ENCODE measurements at places on chromosomes 11 and 22.

DNA sequence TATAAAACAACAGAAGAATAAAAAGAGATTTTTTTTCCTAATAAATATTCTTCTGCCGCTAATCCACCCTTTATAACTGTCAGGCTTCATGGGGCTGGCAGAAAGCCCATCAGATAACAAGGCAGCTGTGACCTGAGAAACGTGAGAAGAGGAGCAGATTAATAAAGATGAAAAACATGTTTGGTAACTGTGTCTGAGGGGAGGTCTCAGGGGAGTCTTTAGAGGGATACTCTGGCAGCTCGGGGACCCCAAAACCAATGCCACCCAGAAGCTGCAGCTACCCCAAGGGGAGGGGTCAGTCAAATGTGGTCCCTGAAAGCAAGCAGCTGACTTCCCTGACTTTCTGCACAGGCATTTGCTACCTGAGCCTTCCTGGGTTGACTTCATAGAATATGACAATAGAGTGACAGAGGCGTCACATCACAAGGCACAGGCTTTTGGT is 48.4 kb upstream of the POU2AF1 start:
- no peak for DNase-seq

- DNase-seq = no peak
These were observed 118.9 kb downstream of the CACNA1I start for GRCh38 chr22:39689421-39689820.

DNA sequence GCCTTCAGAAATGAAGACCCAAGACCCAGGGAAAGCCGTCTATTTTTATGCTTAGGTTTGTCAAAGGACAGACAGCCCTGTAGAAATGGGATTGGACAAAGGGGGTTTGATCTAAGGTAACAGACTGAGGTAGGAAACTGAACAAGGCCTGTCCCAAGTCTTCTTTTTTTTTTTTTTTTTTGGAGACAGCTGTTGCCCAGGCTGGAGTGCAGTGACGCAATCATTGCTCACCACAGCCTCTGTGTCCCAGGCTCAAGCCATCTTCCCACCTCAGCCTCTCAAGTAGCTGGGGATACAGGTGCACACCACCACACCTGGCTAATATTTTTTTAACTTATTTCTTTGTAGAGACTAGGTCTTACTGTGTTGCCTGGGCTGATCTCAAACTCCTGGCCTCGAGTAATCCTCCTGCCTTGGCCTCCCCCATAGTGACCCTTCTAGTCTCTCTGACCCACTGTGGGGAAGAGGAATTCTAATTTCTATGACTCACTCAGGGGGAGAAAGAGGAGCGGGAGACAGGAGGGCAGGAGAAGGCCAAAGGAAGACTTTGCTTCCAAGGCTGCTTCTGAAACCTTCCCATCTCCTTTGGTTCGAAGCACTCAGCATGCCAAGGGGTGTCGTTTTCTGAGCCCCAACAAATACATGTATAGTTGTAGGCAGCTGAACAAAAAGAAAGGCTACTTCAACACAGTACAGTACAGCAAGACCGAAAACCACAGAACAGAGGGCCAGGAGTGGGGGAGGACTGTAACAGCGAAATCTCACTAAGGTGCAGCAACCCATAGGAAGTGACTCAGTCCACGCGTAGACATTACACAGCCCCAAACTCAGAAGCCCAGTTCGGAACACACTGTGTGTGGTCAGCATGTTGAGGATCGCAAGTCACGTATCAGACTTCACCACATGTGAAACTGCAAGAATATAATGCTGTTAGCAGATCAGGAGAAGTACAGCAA is 872 bp downstream of the TMA7B start:
- peak; percentile 24 for DNase-seq

DNA sequence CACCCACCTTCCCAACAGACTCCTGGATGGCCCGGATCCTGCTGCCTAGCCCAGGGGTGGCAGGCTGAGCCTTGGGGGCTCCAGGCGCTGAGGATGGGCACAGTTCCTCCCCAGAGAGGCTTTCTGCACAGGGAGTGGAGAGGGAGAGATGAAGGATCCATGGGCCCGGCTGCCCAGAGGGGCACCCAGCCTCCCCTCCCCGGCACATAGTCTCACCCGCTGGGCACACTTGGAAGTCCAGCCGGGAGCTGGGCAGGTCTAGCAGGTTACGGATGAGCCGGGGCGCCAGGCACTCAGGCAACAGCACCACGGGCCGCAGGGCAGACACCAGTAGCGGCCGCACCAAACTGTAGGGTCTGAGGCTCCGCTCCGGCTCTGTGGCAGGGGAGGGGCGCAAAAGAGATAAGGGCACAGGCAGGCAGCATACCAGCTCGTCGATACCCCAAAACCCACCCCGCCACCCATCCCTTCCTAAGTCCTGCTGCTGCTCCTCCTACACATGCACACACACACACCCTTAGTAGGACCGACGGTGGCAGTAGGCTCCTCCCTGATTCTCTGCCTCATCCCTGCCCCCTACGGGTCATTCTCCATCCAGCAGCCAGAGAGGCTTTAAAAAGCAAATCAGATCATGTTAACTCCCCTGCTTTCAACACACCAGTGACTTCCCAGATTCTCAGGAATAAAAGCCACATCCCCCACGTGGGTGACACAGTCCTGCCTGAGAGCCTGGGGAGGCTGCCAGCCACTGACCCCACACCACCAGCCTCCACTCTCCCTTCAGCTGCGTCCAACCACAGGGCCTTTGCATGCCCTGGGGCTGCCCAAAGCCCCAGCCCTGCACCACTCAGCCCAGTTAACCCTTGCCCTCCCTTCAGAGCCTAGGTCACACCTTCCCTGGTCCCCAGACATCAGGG is 6.5 kb upstream of the MFNG start:
- no peak for DNase-seq

DNA sequence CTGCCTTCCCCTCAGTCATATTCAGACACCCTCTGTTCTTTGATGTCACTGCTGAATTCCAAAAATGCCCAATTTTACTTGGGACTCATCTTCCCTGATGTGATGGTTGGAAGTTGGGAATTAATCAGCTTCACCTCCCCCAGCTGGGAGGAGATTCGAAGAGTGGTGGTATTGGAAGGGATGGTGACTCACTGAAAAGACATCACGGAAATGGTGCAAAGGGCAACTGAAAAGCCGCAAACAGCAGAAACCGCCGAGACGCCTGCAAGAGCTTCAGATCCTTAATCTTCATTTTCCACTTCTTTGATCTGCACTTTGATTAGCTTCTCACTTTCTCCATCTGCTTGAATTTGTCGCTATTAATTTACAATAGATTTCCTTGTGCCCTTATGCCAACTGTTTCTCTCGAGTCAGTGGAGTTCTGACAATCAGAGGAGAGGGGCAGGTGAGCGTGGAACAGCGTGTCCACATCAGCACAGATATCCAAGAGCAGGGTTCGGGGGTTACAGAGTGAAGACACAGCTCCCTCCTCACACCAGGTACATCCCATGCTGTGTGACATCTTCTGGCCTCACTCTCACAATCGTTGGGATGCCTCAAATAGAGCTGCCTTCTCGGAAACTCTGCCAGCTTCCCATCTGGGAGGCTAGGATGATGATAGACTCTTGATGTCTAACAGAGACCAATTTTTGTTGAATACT is 325.4 kb downstream of the BRD1 start:
- DNase-seq = no peak

DNA sequence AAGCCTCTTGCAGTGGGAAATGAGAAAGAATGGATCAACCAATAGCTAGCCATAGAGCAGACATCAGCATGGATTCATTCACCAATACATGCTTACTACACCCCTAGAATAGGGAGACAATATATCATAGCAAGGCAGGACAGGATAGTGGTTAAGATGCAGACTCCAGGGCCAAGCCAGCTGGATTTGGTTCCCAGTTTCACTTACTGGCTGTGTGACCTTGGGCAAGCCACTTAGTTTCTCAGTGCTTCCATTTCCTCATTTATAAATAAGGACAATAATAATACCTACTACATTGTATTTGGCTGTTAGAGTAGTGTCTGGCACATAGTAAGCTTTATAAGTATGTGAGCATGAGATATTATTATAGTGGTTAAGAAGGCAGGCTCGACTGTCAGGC is 7.1 kb downstream of the DCHS1 start:
- no peak for DNase-seq

DNA sequence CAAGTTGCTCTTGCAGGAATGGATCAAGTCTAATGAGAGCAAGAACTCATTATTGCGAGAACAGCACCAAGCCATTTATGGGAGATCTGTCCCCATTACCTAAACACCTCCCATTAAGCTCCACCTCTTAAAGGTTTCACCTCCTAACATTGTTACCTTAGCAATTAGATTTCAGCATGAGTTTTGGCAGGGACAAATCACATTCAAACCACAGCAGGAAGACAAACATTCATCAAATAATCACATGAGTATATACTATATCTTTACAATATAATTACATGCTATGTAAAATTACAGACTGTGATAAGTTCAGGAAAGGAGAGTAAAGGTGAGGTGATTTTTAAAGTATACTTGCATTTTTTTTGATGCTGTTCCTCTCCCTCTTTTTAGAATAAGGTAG is 6.6 kb upstream of the TEAD1 start:
- no peak for DNase-seq

DNA sequence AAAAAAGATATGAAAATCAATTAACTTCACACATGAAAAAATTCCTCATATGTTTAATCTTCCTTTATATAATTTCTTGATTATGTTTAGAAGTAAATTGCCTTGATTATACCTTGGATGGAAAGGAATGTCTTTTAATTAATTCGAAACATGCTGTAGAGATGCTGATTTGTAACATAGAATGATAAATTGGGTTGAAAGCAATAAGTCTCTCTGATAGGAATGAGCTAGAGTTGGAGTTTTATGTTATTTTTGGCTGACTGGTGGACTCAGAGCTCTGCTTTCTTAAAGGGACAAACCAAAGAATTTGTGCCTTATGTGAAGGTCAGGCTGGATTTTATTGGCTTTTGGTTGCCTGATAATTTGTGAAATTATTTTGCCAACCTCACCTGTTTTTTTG is 94.7 kb upstream of the RAG2 start:
- no peak for DNase-seq

DNA sequence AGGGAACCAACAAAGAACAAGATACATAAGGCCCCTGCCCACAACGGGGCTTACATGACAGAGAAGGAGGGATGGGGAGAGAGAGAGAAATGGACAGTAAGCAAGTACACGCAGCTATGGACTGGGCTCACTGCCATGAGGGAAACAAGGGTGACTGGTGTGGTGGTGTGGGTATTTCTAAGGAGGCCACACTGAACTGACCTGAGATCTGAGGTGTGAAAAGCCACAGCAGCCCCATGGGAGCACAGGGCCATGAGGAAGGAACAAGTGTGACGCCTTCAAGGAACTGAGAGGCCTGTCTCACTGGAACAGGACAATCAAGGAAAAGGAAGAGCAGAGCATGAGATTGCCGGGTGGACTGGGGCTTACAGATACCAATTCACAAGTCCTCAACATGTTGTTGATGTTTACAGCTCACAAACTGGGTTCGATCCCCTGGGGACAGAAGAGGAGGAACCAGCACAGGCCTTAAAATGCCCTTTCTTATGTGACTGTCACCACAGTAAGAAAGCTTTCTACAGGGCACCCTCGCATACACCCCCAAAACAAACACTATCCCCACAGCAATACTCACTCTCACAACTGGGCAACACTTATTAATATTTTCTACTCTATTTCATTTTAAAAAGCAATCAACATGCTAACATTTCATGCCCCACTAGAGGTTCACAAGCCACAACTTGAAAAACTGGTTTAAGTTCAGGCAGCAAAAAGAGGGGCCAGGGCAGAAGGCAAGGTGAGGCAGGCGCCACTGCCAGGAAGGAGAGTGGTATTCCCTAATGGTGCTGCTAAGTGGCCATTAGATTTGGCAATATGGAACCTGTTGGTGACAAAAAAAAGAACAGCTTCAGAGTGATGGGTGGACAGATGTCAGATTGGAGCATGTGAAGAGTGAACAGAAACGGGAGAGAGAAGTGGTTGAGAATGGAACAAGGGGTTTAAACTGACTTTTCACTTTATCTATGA is 39.1 kb downstream of the TCIRG1 start:
- DNase-seq = no peak

DNA sequence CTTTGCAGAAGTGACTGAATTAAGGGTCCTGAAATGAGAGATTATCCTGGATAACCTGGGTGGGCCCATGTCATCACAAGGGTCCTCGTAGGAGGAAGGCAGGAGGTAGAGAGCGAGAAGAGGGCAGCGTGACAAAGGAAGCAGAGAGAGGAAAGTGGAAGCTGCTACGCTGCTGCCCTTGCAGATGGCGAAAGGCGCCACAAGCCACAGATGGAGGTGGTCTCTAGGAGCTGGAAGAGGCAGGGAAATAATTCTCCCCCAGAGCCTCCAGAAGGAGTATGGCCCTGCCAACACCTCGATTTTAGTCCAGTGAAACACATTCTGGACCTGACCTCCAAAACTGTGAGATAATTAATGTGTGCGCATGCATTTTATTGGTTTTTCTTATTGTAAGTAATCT is 13.4 kb downstream of the TMEM184B start:
- DNase-seq = no peak

DNA sequence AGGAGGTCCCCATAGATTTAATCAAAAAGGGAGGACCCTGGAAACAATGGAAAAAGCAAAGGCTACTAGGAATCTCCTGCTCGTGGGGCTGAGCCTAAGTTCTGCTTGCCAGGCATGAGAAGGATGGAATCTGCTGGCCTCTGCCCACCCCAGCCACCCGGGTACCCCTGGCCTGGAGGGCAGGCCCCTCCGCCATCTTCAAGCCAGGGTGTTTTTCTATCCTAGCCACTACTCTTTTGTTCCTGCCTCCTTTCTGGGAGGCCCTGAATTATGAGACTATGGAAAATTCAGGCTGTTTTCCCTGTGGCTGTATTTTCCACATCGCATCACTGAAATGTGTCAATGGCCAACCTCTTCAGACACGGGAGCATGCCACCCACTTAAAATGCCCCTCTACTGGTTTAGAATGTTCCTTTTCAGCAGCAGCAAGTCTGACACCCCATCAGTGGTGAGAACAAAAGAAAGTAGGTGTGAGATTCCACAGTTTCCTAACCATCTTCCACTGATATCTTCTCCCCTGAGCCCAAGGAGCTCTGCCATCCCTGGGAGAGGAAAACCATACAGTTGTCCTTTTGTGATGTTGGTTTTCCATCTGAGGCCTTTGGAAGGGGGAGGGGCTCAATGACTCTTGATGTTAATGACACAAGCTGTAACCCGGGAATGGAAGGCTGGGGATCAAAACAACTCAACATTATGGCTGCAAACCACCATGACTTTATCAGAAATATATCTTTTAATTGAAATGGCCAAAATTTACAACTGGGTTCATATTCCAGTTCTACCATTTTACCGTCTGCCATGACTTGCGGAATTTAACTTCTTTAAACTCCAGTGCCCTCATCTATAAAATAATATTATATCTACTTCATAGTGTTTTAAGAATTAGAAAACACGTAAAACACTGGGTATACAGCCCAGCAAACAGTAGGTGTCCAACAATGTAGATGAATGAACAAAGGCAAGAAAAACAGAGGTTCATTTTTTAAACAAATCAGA is 22.2 kb downstream of the DKK3 start:
- DNase-seq = no peak

DNA sequence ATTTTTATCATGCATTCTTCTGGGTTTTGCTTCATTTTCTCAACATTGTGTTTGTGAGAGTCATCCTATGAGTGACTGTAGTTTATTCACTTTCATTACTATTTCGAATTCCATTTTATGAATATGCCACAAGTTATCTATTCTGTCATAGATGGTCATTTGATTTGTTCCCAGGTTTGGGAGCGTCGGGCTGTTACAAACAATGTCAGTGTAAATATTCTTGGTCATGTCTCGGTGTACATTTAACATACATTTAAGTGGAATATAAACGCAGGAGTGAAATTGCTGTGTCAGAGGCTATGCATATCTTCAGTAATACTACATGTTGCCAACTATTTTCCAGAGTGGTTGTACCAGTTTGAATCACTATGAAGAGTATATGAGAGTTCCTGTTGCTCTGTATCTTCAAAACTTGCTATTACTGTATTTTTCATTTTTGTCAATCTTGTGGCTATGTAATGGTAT is 2.4 kb downstream of the TRIM44 start:
- no peak for DNase-seq
